ENCODE measurements at places on chromosomes 7 and 10. TPM values are rescaled to one million over a fixed set of nuclear protein-coding genes. Genes with fewer than 3 reads are reported as not detected.

- no peak for DNase-seq
These were observed 93.5 kb downstream of the MCU start for GRCh38 chr10:72785409-72785808.

- no peak for DNase-seq
These were observed 2.6 kb upstream of the CAV1 start for GRCh38 chr7:116522247-116522646.

Gene FAM185A
- total RNA-seq = 8.0 TPM

Gene CYP51A1
- total RNA-seq = 36.6 TPM

Gene SLC26A4
- total RNA-seq = 7.7 TPM

Gene ZNF800
- 71.9 TPM for total RNA-seq

Gene XRCC2
- total RNA-seq = 0.56 TPM

Gene GJD4
- total RNA-seq = not detected

DNA sequence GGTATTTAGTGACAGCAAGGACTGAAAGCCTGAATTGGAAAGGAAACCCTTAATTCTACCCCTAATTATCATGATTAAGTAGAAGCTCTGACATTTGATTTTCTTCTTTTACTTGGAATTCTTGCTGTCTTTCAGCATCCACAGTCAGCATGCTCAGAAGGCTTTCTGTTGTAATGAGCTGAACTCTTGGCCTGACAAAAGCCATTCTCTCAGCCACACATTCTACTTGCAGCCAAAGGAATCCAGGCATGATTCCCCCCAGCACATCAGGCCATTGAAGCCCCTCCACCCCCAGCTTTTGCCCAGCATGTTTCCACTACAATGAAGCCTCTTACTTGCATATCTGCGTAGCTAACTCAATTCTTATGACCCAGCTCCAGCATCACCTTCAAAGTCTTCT is 94.3 kb upstream of the FRMD4A start:
- no peak for DNase-seq

Gene DLG5
- total RNA-seq = 0.49 TPM

All from naive thymus-derived CD4-positive, alpha-beta T cell (primary cell).